ENCODE measurements at places on chromosomes 2 and 18. TPM values are rescaled to one million over a fixed set of nuclear protein-coding genes. Genes with fewer than 3 reads are reported as not detected.

The CRYGA gene
- not detected for total RNA-seq

The MROH2A gene
- total RNA-seq, result 0.15 TPM

The CBLN2 gene
- total RNA-seq, result not detected

The FTCDNL1 gene
- 1.4 TPM for total RNA-seq

The PMAIP1 gene
- 1.4 TPM for total RNA-seq

The IL36B gene
- total RNA-seq, result not detected

The ANKRD44 gene
- 19.0 TPM for total RNA-seq

The ACKR3 gene
- 45.9 TPM for total RNA-seq

The NDUFB3 gene
- total RNA-seq, result 129 TPM

The GPBAR1 gene
- not detected for total RNA-seq

The ASIC4 gene
- 0.70 TPM for total RNA-seq

The NEU2 gene
- total RNA-seq, result not detected

The ALPI gene
- total RNA-seq, result not detected

The MREG gene
- 1.5 TPM for total RNA-seq

The UGT1A4 gene
- total RNA-seq, result not detected

The ACTG2 gene
- 0.35 TPM for total RNA-seq

The ELOA2 gene
- total RNA-seq, result not detected

The RNF144A gene
- total RNA-seq, result 1.7 TPM

The COL4A3 gene
- 8.3 TPM for total RNA-seq

The TMEM17 gene
- 1.4 TPM for total RNA-seq

The HNMT gene
- total RNA-seq, result 16.8 TPM

The KLHL29 gene
- 2.5 TPM for total RNA-seq

The MC2R gene
- total RNA-seq, result not detected

The MAB21L4 gene
- total RNA-seq, result not detected

The KCTD18 gene
- total RNA-seq, result 18.2 TPM

The SP140 gene
- total RNA-seq, result not detected

The NOL4 gene
- not detected for total RNA-seq

The CENPA gene
- total RNA-seq, result 2.9 TPM

The POMC gene
- 0.59 TPM for total RNA-seq

The FKBP1B gene
- 21.6 TPM for total RNA-seq

The CNRIP1 gene
- total RNA-seq, result 14.1 TPM

The IFIH1 gene
- total RNA-seq, result 6.3 TPM

The AKAIN1 gene
- not detected for total RNA-seq

The WIPF1 gene
- 7.2 TPM for total RNA-seq

The DSC2 gene
- 0.23 TPM for total RNA-seq

The LIMS4 gene
- 1.4 TPM for total RNA-seq

The FASTKD2 gene
- 39.9 TPM for total RNA-seq

The OXER1 gene
- total RNA-seq, result under 0.01 TPM

The MFSD2B gene
- 0.08 TPM for total RNA-seq

The DNPEP gene
- total RNA-seq, result 75.5 TPM

The MSTN gene
- total RNA-seq, result not detected

The MAP3K20 gene
- 68.8 TPM for total RNA-seq

The ITGB1BP1 gene
- 39.1 TPM for total RNA-seq

The DARS1 gene
- 260 TPM for total RNA-seq

The ARID5A gene
- 8.7 TPM for total RNA-seq

The SATB2 gene
- total RNA-seq, result 36.4 TPM

The SCN2A gene
- 1.8 TPM for total RNA-seq

The DES gene
- total RNA-seq, result 0.15 TPM

The EMILIN2 gene
- total RNA-seq, result 25.3 TPM

The TUBA4B gene
- total RNA-seq, result not detected

The CD207 gene
- not detected for total RNA-seq

The PLGLB1 gene
- total RNA-seq, result 0.38 TPM

The UGT1A7 gene
- not detected for total RNA-seq

The LRRTM4 gene
- not detected for total RNA-seq

The CRACDL gene
- not detected for total RNA-seq

The EVX2 gene
- not detected for total RNA-seq
